H54 (cell line): ENCODE measurements at places on chromosomes 12 and 14.

- peak; percentile 36 for DNase-seq
Observed at GRCh38 chr12:27652174-27652763, 44.0 kb upstream of the REP15 start.

DNA sequence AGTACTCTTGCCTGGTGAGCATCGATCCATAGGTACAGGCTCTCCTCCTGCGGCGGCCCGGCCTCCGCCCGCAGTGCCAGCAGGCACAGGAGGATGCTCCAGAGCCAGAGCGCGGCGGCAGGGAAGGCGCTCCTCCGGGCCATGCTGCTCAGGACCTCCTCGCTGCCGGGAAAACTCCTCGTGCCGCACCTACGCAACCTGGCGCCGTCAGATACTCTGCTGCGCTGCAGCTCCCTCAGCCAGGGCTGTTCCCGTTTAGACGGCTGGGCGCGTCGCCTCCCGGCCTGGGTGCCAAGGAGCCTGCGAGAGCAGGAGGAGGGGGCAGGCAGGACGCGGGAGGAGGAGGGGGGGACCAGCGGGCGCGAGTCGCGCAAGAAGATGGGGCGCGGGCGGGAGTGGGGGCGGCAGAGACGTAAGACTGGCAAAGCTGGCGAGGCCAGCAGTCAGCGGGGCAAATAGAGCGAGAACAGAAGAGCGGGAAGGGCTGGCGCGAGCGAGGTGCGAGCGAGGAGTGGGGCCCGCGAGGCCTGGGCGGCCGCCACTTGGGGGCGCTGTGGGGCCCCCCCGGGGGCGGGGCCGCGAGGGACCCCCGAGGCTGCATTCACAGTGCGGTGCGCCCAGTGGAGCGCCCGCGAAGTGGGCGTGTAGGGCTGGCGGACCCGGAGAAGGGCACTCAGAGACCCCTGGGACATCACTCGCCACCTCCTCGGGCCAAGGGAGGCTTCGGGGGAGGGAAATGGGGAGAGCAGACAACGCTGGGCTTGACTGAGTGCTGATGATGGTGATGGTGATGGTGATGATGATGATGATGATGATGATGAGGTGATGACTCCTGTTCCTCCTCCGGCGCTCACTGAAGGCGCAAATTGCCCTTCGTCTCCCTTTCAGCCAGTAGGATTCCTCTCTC, at the start of gene WIF1:
Gene WIF1, minus strand, starts transcription at position 257 of the 907 bp plus-strand sequence. Its CDS starts 114 bp downstream, at position 143.
- no peak for DNase-seq

- no peak for DNase-seq
Observed at GRCh38 chr12:55933169-55933798, 2.3 kb downstream of the DGKA start.

GRCh38 chr12:47602325-47602724, 103.5 kb downstream of the RPAP3 start:
- DNase-seq = no peak

GRCh38 chr12:102958073-102958829, 777 bp downstream of the ASCL1 start:
- DNase-seq = no peak
